ENCODE measurements at places on chromosomes 6 and 20.
A peak's percentile ranks its signal among the peaks of the same experiment; 100 is the strongest.

GRCh38 chr6:15922510-15923250 lies 206.2 kb upstream of the MYLIP start:
- no peak for DNase-seq

- no peak for DNase-seq
Observed at GRCh38 chr6:112008482-112008881, 45.4 kb upstream of the CCN6 start.

DNA sequence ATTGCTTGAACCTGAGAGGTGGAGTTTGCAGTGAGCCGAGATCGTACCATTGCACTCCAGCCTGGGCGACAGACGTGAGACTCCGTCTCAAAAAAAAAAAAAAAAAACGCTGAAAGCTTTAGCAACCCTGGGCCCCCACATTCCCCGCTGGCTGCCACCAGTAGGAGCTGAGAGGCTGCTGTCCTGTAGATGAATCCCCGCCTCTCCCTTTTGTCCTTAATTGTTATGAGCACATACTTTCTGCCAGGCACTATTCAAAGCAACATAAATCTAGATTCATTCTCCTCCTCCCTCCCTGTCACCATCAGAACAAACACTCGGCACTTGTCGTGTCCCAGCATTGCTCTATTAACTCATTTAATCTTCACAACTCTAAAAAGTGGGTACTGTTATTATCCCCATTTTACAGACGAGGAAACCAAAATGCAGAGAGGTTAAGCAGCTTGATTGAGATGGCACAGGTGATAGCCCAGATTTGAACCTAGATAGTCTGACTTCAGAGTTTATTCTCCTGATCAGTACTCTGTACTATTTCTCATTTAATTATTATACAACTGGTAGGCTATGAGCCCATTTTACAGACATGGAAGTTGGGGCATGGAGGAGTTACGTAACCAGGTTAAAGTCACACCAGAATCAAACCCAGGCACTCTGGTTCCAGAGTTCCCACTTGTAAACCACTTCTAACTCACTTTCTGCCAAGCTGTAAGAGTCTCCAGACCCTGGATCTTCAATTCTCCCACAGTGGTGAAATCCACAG lies 97.4 kb downstream of the EYA2 start:
- DNase-seq: no peak

- no peak for DNase-seq
Observed at GRCh38 chr6:26400626-26401025, 1.4 kb upstream of the BTN3A1 start.

DNA sequence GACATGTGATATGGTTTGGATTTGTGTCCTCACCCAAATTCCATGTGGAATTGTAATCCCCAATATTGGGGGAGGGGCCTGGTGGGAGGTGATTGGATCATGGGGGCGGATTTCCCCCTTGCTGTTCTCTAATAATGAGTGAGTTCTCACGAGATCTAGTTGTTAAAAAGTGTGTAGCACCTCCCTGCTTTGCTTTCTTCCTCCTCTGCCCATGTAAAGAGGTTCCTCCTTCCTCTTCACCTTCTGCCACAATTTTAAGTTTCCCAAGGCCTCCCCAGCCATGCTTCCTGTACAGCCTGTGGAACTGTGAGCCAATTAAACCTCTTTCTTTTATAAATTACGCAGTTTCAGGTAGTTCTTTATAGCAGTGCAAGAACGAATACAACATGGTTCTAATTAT lies 2.1 kb upstream of the ZNF451 start:
- no peak for DNase-seq

GRCh38 chr20:31918466-31919105 lies 33.3 kb downstream of the PDRG1 start:
- DNase-seq: no peak

GRCh38 chr6:3186974-3187382 lies 29.6 kb upstream of the TUBB2A start:
- DNase-seq: no peak

DNA sequence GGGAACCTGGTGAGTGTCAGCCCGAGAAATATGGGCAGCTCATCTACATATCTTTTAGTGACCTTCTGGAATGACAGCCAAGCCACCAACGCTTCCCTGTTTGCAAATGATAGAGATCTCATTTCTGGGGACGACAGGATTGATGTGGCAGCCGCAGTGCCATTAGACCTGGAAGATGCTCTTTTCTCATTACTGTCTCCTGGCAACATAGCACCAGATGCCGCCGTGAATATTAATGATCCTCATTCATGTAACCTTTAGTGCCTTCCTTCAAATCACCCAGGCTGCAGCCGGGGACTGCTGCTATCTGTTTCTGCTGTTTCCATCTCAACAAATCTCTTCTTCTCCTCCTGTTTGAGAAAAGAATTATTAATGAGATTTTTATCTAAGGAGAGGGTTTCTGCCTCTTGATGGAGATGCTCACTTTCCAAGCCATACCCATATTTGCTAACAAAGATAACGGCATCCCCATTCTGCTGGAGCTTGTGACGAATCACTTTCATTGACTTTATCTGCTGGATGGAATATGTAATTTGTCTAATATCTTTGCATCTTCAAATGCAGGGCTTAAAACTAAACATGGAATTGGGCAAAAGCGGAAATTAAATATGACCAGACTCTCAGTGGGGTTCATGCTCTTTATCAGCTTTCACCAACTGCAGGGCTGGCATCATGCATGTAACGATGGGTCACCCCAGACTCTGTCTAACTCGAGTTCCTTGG lies 74.8 kb upstream of the KIF16B start:
- DNase-seq: no peak

DNA sequence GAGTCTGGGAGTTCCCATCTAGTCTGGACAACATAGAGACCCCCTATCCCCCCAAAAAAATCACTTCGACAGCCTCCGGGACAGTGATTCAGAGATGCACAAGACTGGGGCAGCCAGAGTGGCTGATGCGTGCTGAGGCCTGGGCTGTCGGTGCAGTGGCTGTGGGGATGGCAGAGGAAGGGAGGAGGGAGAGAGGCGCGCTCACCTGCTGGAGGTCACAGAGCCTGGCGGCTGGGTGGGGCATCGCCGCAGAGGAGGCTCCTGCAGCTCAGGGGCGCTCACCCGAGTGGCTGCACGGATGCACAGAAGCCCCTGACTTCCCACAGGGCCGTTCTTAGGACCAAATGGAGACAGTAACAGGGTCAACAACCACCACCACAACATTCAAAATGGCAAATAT lies 182.8 kb downstream of the SMOC2 start:
- no peak for DNase-seq

DNA sequence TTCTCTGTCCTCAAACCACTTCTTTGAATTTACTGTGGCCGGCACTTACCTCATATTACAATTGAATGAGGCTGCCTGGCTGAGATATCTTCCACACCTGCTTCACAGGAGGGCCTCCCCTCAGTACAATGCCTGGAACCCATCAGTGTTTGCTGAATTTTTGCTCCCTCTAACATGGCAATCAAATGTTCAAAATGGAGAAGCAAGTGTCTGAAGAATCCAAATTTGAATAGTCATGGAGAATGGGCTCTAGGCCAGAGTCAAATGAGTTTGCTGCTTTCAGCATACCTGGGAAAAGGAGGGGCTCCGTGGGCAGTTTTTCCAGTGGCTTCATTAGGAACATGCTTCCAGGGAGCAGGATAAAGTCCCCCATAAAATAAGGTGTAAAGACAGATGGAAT lies 564.8 kb downstream of the UTRN start:
- no peak for DNase-seq

DNA sequence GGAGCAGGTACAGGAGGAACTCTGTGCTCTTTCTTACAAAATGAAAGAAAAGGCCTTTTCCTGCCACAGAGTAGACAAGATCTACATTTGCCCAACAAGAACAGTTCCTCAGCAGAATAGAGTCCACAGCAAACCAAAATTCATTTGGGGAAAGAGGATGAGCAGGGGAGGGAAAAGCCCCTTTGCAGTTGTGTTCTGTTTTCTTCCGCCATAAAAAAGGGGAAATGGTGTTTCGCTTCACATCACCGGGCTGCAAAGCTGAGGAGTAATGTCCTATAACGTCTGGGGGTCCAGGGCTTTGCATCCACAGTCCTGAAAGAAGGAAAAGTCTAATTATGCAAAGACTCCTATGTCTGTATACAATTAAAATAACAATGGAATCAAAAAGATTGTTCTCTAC lies at the start of gene GPR31:
Gene GPR31, minus strand, starts transcription at position 118 of the 400 bp plus-strand sequence. CDS start 149 bp downstream, outside the sequence.
- DNase-seq: no peak

DNA sequence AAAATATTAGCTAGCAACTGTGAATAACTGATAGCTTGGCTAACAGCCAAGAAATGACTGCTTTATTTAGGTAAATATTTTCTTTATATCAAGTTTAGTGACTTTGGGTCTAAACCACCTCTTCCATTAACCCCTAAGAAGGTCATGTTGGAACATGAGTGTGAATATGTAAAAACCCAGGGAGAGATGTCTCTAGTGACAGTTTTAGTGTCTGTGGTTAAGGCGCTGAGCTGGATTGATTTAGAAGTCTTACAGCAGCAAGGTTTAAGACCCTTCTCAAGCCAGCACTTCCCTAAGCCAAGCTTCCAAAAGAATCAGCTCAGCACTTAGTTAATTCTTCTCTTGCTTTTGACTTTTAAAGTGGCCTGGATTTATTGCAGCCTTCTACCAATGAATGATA lies 11.4 kb upstream of the SIRT5 start:
- no peak for DNase-seq

GRCh38 chr20:15925376-15925775 lies 647.9 kb downstream of the KIF16B start:
- no peak for DNase-seq

- no peak for DNase-seq
Observed at GRCh38 chr6:10613723-10614122, 80.7 kb downstream of the C6orf52 start.

DNA sequence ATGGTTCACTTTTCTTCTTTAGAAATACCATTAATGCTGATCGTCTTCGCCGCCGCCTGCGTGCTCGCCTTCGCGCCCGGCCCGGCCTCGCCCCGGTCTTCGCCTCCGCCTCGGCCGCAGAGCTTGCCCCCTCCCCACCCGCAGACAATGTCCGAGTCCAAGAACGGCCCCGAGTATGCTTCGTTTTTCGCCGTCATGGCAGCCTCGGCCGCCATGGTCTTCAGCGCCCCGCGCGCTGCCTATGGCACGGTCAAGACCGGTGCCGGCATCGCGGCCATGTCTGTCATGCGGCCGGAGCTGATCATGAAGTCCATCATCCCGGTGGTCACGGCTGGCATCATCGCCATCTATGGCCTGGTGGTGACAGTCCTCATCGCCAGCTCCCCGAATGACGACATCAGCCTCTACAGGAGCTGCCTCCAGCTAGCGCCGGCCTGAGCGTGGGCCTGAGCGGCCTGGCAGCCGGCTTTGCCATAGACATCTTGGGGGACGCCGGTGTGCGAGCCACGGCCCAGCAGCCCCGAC lies 4.8 kb upstream of the PRPH2 start:
- DNase-seq: no peak

GRCh38 chr20:3407040-3407770 lies at the start of gene DNAAF9:
Gene DNAAF9, minus strand, starts transcription at chr20:3407669. Its CDS starts 112 bp downstream, at chr20:3407557.
- peak; percentile 56 for DNase-seq
